ENCODE measurements at places on chromosomes 1 and 21.

- DNase-seq, result no peak
Measured at GRCh38 chr1:87180682-87181081, 148.0 kb upstream of the LMO4 start.

DNA sequence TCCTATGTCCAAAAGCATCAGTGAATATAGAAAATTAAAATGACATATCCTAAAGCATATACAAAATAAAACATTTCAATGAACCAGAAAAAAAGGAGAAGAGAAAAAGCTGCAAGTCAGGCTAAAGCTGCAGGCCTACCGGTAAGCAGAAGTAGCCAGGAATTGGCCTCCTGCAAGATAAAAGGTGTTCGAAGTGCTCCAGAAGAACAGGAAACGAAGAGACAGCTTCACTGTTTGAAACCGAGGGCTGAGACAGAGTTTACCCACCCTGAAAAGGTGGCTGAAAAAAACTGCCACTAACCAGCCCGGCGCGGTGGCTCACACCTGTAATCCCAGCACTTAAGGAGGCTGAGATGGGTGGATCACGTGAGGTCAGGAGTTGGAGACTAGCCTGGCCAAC, 37.4 kb downstream of the NSL1 start:
- no peak for DNase-seq

DNA sequence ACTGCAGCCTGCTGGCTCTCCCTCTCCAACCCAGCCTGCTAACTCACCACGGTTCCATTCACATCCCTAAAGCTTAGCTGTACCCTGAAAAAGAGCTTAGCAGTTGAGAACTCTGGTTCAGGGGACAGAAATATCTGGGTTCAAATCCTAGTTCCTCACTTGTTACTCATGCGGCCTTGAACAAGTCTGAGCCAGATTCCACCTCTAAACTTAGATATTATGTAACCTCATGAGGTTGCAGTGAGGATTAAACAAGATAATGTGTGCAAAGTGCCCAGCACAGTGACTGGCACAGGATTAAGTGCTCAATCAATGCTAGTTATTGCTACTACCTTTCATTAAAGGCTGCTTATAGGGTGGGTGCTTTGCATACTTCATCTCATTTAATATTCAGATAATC, 41.3 kb upstream of the DHCR24 start:
- DNase-seq, result no peak

GRCh38 chr21:42681296-42682206, 28.1 kb downstream of the PDE9A start:
- no peak for DNase-seq

DNA sequence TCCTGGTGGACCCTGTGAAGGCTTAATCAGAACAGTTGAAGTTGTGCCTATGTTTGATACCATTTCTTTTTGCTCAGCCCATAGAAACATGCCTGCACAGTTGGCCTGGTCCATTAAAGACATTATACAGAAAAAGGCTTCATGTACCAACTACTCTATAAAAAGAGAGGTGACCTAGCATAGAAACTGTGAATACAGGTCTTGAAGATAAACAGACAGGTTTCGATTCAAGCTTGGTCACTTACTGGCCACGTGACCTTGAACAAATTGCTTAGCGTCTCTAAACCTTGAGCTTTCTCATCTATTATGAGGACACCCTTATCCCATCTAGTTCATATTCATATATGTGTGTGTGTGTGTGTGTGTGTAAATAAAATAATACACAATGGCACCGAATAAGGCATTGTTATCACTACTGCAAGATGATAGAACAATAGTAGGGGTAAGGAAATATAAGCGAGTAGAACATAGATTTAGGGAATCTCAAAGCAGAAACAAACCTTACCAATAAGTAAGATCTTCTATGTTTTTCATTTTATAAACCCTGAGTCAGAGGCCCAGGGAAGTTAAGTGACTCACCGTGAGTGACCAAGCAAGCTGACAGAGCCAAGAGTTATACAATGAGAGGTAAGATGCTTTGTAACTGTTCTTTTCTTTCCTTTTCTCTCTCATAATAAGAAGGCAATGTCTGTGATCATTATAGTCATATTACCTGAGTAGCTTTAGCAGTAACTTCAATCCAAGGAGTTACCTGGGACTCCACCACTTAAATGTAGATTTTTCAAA, 476.8 kb upstream of the DEPDC1 start:
- DNase-seq, result no peak

DNA sequence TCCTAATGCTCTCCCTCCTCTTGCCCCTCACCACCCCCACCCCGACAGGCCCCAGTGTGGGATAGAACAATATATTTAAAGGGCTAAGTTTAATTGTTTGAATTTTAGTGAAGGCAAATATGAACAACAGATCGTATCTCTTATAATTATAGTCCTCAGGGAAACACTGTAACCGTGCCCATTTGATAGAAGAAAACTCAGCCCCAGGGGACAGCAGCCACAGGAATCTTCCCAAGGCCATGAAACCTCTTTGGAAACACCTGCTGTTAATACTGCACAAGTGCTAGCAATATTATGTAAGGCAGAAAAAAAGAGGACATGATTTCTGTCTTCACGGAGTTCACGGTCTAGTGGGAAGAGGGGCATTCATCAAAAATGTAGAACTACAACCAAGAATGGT, 142.2 kb downstream of the URB2 start:
- no peak for DNase-seq

DNA sequence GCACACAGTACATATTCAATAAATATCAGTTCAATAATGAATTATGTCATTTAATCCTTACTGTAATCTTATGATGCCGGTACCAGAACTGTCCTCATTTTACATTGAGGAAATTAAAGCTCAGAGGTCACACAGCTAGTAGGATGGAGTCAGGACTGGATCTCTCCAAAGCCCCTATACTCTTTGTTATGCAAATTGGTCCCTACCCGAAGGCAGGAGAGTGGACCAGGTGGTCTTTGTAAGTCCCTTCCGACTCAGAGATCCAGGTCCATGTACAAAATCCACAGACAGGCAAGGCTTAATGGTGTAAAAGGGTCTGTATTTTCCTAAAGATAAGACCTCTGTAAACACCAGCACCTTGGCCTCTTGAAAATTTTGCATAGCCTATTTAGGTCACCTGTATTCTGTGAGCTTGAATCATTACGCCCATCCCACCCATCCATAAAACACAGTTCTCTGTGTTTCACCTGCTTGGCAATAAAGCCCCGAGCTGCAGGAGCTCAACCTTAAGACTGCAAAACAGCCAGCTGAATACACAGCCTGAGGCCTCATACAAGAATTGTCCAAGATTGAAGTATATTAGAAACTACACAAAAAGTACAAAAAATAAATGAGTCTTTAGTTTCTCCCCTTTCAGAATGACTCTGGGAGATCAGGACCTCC, 41.7 kb downstream of the PLXNA2 start:
- no peak for DNase-seq

DNA sequence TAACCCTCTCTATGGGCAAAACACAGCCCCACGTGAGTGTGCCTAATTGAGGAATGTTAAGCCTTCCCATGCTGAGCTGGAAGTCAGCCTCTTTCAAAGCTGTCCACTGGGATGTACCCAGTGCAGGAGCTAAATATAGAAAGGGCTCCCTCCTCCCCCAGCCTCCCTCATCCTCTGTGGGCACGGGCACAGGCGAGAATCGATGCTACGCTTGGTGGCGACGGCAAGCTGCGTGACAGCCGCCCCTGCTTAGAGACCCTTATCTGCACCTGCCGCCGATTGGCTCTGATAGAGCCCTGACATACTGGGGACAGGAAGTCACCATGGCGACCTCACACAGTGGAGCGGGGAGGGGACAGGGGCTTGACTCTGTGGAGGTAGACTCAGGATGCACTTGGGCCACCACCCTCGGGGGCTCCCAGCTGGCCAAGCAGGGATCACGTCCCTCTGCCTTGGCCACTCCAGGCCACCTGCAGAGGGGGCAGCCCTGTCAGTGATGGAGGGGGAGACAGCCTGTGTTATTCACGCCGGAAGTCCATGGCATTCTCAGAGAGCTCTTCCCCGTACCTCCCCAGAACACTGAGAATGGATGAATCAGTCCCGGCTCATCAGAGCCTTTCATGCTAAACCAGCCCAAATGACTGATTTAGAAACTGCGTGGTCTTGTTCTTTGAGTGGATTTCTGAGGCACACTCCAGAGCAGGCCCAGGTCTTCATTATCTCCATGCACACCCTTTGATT, 84.8 kb downstream of the KCND3 start:
- DNase-seq, result no peak

DNA sequence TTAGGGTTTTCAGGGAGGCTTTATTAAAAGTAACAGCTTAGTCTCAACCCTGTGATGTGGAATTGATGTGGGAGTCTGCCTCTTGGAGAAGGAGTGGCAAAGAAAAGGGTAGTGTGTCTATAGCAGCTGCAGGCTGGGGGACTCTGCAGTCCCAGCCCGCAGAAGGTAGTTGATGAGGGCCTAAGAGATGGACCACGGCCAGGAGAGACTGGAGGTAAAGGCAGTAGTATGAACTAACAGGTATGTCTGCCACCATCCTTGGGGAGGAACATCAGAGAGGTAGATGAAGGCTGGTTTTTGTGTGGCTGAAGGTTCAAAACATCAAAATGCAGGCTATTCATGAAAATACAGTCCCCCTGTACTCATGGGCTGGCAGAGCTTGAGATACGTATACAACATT, 112.1 kb downstream of the KCTD3 start:
- no peak for DNase-seq

GRCh38 chr1:20883766-20884165, 96.7 kb upstream of the HP1BP3 start:
- no peak for DNase-seq

GRCh38 chr1:32137111-32137510, 29.3 kb downstream of the KPNA6 start:
- DNase-seq, result no peak

GRCh38 chr1:55695151-55695550, 480.0 kb upstream of the USP24 start:
- DNase-seq, result peak; percentile 8
